ENCODE measurements at places on chromosomes 7 and 10.

DNA sequence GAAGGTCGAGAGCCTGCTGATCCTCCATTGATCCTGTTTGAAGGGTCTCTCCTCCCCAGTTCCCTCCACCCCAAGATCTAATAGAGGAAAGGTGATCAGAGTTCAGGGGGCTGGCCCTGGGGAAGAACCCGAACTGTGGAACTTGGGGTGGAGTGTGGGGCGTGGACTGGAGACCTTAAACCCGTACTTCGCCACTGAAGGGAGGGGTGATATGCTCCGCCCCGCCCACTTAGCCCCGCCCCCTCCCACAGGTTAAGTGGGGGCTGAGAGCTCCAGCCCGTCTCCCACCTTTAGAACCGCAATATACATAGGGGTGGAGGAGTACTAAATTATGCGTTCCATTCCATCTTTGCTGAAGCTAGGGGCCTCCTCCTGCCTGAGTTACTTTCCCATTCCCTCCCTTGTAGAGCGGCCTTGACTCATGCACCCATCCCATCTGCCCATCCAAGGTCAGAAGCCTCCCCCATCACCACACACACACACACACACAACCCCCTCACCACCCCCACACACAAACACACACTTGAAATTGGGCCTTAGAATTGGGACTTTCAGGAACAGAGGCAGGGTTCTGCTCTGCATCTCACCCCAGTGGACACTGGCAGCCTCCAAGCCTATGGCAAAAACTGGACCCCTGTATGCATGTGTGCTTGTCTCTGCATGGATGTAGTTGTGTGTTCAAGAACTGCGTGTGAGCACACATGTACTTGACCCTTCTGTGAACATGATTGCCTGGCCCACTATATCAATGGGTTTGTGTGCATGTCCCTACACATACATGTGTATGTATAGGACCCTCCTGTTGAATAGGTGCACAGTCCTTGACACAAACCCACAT is 991 bp downstream of the SEMA4G start:
- peak; percentile 20 for DNase-seq

GRCh38 chr7:144830811-144831210 is 5.0 kb downstream of the TPK1 start:
- no peak for DNase-seq

DNA sequence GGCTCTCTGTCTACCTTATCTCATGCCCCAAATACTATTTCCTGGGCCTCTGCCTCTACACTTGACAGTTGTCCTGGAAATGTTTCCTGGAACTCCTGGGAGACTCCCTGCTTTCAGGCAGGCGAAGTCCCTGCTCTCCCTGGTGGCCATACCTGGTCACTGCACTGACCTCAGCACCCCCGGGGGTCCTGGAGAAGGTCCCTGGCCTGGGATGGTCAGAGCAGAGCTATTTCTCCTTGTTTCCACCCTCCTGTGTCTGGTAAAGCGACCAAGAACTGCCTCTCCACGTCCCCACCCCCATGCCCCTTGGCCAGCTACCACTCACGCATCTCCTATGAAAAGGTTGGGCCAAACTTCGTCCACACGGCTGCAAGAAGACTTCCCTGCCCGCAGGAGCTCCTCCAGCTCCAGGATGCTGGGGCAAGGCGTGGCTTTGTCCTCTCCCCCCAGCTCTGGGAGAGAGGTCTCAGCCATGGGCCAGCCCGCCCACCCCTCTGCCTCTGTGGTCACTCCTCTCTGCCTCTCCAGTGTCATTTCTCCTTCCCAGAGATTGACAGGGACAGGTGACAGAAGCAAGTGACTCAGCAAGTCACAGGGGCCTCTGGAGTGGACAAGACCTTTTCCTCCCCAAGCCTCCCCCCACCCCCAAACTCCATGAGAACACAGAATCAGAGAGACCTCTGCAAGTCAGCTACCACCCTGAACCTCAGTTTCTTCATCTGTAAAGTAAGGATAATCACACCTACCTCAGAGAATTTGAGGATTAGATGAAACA is 2.6 kb upstream of the SAMD8 start:
- no peak for DNase-seq

DNA sequence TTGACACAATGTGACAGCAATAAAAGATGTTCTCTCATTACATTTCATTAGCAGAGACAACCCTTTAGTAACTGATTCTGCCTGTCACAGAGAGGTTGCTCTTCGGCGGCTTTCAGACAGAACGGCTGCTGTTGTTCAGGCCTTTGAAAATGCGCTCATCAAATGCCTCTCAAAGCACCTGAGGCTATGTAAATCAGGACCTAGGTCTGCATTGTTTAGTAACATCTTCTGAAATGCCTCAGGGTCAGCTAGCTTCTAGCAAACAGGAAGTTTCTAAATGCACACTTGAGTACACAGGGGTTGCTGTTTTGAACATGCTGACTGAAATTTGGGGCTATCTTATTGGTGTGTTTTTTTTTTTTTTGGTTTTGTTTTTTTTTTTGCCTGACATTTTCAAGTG is 143.3 kb upstream of the DKK1 start:
- no peak for DNase-seq

Measured in stimulated activated CD8-positive, alpha-beta memory T cell treated with anti-CD3 and anti-CD28 coated beads, Interleukin-15, amount 100 ng/mL, for 1 hour (primary cell).